ENCODE measurements at places on chromosomes 12 and 14.

GRCh38 chr12:64665514-64665913 lies 55.2 kb downstream of the RASSF3 start:
- no peak for DNase-seq

- DNase-seq = no peak
These were observed 16.3 kb upstream of the CD9 start for GRCh38 chr12:6183689-6184428.

- no peak for DNase-seq
These were observed 1.5 kb downstream of the KDM2B start for GRCh38 chr12:121579190-121579791.

- DNase-seq = no peak
These were observed 914 bp upstream of the PACS2 start for GRCh38 chr14:105313381-105314286.

DNA sequence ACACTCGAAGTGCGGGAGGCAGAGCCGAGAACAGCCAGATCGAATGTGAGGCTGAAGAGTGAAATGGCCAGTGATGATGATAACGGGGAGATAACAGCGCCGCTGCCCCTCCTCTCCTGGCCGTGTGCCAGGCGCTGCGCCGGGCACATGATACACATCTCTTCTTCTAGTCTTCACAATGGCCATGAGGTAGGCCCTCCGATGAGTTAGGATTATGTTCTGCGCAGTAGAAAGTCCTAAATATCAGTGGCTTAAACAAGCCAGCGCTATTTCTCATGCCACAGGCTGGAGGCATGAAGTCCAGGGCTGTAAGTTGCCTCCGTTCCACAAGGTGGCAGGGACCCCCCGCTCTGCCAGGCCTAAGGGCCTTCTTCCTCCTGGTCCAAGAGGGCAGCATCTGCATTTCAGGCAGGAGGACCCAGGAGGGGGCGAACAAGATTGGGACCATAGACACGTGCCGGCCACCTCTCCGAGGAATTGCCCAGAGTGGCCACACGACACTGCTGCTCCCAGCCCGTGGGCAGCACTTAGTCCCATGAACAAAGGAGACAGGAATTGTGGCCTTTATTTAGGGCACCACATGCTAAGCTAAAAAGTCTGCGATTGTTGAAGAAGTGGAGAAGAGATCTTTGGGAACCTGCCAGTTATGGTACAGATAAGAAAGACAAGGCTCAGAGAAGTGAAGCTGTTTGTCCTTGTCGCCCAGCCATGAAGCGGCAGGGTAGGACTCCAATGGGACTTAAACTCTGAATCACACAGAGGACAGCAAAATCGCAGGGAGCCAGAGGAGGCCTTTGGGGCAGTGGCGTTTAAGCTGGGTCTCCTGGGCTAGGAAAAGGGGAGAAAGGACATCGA lies 10.9 kb upstream of the HVCN1 start:
- DNase-seq = no peak

- no peak for DNase-seq
These were observed 134.4 kb downstream of the LLPH start for GRCh38 chr12:65996146-65996545.

- no peak for DNase-seq
These were observed 8.8 kb upstream of the MAP4K5 start for GRCh38 chr14:50541159-50541567.
